GM12891 (cell line): ENCODE measurements at places on chromosomes 16 and 17.
A peak's percentile ranks its signal among the peaks of the same experiment; 100 is the strongest.

GRCh38 chr16:25575363-25575762, 116.4 kb upstream of the HS3ST4 start:
- no peak for DNase-seq

- DNase-seq = no peak
Measured at GRCh38 chr16:30660424-30661261, 2.4 kb downstream of the FBRS start.

DNA sequence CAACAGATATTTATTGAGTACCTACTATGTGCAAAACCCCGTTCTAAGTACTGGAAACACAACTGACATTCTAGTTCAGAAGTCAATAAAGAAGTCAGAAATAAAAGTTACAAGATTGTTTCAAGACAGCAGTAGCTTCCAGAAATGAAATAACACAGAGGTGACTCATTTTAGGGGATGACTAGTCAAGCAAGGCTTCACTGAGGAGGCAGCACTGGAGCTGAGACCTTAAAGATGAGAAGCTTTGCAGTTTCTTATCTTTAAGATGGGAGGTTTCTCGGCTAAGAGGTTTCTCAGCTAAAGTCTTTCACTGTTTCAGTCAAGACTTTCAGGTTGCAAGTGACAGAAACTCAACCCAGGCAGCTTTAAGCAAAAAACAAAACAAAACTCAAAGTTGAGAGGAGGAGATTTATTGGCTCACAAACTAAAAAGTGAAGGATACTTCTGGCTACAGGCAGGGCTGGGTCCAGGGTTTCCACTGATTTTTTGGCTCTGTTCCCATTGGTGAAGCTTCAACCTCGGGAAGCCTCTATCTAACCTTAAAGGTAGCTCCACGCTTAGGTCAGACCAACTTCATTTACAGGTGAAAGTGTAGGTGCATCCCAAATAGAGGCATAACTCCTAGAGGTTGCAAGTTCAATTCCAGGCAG, 7.4 kb upstream of the MMP2 start:
- no peak for DNase-seq

DNA sequence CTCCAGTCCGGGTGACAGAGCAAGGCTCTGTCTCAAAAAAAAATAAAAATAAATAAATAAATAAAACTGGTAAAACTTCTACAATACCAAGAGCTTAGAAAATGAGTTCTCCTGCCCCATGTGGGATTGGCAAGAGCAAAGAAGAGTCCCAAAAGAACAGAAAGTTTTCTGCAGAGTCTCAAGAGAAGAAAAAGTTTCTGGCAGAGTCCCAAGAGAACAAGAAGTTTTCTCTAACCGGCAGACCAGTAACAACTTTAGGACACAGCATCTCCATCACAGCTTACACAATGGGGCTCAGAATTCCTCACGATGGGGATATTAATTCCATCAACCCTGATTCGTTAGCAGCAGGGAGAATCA, 1.1 kb downstream of the SLC39A11 start:
- no peak for DNase-seq

DNA sequence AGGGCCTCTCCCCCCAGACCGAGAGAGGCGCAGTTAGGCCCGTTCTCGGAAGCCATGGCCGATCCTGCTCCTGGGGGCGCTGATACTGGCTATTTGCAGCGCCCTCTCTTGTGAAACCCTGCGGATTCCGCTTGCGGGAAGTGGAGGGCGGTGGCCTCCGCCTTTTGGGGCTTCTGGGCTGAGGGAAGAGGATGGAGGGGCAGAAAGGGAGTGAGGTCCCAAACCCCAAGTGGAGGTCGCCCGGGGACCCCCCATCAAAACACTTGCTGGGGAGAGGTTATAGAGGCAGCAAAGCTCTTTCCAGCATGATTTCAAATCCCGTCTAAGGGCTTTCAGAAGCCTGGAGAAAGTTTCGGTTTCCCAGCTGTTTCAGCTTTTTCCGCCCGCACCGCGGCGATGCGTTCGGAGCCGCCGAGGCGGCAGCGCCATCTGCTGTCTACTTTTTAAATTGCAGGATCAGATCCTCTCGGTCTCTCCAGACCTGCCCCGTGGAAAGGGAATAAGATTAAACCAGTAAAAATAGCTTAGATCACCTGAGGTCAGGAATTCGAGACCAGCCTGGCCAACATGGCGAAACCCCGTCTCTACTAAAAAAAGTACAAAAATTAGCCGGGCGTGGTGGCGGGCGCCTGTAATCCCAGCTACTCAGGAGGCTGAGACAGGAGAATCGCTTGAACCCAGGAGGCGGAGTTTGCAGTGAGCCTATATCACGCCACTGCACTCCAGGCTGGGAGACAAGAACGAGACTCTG, 15.8 kb downstream of the SNX20 start:
- peak; percentile 60 for DNase-seq

- no peak for DNase-seq
Measured at GRCh38 chr17:973053-973452, 6.5 kb downstream of the NXN start.

GRCh38 chr16:2720064-2720457, at the start of gene PRSS27:
PRSS27 (minus strand) TSS chr16:2720224; CDS start chr16:2720160, 64 bp downstream.
- DNase-seq = no peak

DNA sequence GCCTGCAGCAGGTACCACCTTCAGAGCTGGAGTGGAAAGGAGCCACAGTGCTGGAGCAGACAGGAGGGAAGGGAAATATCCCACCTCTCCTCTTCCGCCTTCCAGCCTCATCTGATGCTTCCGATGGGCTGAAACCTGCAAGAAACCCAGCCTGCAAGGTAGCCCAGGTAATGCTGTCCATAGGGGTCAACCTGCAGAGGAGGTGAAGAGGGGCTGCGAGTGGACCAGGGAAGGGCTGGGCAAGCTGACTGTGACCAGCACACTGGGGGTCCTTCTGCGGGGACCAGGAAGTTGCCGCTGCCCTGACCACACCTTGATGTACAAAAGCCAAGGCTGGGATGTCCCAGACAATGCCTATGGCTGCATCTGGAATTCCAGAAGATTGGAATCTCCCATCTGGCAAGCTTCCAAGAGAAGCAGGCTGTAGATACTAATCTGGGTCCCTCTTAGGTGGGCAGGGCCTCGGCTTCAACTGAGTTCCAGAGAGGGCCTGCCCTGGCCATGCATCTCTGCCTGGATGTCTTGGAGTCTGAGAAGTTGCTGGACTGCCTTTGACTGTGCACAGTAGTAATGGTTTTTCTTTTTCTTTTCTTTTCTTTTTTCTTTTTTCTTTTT, 5.8 kb downstream of the FOXL1 start:
- DNase-seq = no peak

DNA sequence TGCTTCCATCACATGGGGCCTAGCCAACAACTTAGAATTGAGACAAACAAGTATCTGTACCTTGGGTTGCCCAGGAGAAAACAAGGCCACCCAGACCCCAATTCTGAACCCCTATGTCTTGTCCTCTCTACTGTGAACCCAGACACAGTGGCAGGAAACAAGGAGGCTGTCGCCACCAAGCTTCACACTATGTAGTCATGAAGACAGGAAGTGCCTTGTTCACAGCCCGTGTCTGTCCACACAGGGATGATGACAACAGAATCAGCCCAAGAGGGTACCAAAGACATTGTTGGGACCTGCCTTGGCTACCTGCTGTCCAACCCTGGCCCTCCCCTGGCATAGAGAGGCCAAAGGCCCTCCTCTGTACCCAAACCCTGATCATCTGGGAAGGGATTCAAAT, 84.8 kb downstream of the CDYL2 start:
- no peak for DNase-seq

- DNase-seq = no peak
Measured at GRCh38 chr16:3479654-3480216, 15.6 kb downstream of the C16orf90 start.

GRCh38 chr16:12147681-12148080, 171.1 kb downstream of the SNX29 start:
- no peak for DNase-seq

DNA sequence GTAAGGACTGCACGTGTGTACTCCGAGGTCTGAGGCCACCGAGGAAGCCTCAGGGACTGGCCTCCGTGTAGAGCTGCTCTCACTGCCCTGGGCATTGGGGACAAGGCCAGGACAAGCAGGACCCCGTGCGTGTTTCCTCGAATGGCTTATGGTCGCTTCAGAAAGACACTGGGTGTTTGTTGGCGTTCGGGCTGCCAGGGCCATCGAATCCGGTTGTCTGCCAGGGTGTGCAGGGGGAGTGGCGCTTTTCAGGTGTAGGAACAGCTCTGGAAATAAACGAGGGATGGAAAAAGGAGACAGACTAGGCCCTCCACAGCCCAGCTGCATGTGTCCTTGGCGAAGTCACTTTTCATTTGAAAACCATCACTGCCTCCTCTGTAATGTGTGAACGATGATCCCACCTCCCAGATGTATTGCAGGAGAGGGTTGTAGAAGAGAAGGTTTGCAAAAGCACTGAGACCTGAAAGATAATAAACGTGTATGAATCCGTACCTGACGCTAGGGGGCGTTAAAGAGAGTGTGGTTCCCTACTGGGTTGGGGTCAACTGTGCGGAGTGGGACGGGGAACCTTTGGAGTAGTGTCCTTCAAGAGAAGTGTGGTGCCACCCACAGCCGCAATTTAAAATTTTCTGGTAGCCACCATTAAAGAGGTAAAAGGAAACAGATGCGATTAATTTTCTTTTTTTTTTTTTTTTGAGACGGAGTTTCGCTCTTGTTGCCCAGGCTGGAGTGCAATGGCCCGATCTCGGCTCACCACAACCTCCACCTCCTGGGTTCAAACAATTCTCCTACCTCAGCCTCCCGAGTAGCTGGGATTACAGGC, 2.1 kb upstream of the ZSCAN10 start:
- DNase-seq = peak; percentile 64

- no peak for DNase-seq
Measured at GRCh38 chr17:41959336-41960095, 7.1 kb upstream of the CNP start.

GRCh38 chr17:55705847-55706246, 16.8 kb downstream of the TMEM100 start:
- DNase-seq = no peak

GRCh38 chr17:32627239-32627996, 140.6 kb downstream of the CDK5R1 start:
- DNase-seq = no peak

DNA sequence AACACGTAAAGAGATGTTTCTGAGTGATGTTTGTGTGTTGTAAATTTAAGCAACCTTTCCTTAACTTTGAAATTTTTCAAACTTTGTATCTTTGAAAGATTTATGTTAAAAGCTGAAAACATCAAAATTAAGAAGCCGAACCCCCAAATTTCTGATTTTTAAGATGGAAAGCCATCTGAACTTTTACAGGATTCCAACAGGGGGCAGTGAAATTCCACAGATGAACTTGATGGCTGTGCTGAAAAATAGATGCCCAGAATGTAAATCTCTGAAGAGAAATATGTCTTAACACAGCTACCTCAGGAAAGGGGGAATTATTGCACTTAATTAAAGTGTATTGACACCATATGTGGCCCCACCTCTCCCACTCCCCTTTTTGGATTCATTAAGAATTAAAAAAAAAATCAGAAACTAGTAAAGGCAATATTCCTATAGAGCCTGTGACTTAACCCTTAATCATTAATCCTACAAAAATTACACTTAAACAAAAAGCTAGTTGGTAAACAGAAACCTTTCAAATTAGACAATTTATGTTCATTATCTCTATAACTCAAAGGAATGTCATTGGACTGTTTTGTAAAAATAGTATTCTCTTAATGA, 597.9 kb downstream of the KCNJ2 start:
- DNase-seq = peak; percentile 5

DNA sequence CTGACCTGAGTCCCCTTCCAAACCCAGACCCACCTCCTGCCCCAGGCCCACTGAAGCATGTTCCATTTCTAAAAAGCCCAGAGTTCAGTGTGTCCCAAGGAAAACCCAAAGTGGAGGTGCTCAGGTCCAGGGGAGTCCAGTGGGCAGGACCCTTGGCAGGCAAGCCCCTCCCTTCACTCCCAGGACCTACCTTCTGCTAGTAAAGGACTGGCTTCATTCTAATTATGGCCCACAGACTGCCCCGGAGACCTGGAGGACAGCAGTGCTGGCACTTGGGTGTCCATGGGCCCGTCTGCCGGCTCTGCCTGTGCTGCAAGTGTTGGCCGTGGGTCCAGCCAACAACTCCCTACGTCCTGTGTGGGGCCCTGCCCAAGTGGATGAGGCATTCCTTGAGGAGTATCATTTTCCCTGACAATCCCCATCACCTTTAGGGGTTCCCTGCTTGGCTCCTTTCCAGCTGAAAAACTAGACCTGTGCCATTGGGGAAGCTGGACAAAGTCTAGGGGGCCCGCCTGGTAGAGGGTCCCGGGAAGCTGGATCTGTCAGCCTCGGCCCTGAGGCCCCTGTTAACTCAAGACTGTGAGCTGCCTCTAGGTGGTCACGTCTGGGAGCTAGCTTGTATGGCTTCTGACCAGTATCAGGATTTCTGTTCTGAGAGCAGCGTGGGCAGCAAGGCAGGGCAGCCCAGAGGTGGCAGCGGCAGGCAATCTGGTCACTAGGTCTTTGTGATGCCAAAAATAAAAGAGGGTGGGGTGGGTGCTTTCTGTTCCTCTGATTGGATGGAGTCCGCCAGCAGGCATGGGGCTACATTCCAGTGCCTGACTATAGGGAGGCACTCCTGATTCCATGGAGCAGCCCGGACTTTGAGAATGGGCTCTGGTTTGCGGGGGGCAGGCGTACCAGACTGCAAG, 8.2 kb downstream of the CBX2 start:
- no peak for DNase-seq

GRCh38 chr17:9432134-9432885, 143.3 kb downstream of the STX8 start:
- DNase-seq = peak; percentile 22

- no peak for DNase-seq
Measured at GRCh38 chr16:87325423-87325858, 8.2 kb upstream of the C16orf95 start.

- no peak for DNase-seq
Measured at GRCh38 chr16:1791943-1792812, 1.3 kb downstream of the IGFALS start.

DNA sequence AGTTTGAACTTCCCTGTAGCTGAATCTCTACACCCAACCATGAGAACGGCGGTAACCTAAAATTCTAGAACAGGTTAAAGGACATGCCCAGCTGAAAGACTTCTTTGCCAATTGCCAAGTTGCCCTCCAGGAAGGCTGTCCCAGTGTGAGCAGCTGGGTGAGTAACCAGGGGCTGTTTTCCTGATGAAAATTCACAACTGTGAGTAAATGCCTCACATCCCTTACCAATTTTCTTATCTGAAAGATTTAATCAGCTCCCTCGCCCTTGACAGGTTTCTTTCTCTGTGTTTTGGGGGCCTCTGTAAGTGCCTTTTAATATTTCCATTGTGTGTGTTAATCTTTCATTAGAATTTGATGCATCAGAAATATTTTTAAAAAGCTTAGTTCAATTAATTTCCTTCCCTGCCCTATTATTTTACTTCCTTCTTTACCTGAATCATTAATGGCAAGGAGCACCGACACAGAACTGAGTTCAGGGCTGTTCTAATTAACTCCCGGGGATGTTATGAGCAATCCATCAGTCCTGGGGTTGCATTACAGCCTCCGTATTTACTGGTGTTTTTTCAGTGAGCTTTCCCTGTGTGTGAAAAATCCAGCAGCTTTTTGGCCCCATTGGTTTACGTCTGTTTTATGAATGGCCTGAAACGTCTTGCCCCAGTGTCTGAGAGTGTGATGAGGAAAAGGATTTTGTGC, 152.9 kb downstream of the CLEC16A start:
- DNase-seq = no peak
